ENCODE measurements at places on chromosomes 12 and 14. TPM values are rescaled to one million over a fixed set of nuclear protein-coding genes. Genes with fewer than 3 reads are reported as not detected.

SPTSSA gene
- total RNA-seq, result 9.8 TPM

TBX5 gene
- total RNA-seq, result under 0.01 TPM

POLE2 gene
- 7.8 TPM for total RNA-seq

KRT85 gene
- total RNA-seq, result not detected

KCNA5 gene
- not detected for total RNA-seq

TAS2R42 gene
- total RNA-seq, result not detected

SPX gene
- total RNA-seq, result 1.9 TPM

PLEKHH1 gene
- total RNA-seq, result 1.0 TPM

HRK gene
- total RNA-seq, result not detected

RNASE2 gene
- not detected for total RNA-seq

POTEM gene
- total RNA-seq, result not detected
